ENCODE measurements at places on chromosomes 6 and 20.

GRCh38 chr20:43778375-43778774 lies 51.6 kb upstream of the GTSF1L start:
- no peak for DNase-seq

- no peak for DNase-seq
Observed at GRCh38 chr6:12654107-12654506, 62.5 kb upstream of the PHACTR1 start.

- DNase-seq, result no peak
Observed at GRCh38 chr6:54805077-54805476, 41.5 kb upstream of the FAM83B start.

DNA sequence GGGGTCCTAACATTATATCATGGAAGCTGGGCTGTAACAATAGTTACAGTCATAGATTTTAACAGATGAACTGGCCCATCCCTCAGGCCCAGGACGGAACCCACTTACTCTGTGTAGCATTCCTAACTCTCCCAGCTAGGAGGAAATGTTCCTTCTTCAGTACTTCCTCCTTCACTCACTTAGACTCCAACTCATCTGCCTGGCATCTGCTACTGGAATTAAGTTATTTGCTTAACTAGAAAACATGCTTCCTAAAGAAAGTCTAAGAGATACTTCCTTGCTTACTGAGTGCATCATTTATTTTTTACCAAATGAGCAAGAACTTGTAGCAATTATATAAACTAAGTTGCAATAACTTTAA lies 20.5 kb downstream of the GCLC start:
- peak; percentile 13 for DNase-seq

DNA sequence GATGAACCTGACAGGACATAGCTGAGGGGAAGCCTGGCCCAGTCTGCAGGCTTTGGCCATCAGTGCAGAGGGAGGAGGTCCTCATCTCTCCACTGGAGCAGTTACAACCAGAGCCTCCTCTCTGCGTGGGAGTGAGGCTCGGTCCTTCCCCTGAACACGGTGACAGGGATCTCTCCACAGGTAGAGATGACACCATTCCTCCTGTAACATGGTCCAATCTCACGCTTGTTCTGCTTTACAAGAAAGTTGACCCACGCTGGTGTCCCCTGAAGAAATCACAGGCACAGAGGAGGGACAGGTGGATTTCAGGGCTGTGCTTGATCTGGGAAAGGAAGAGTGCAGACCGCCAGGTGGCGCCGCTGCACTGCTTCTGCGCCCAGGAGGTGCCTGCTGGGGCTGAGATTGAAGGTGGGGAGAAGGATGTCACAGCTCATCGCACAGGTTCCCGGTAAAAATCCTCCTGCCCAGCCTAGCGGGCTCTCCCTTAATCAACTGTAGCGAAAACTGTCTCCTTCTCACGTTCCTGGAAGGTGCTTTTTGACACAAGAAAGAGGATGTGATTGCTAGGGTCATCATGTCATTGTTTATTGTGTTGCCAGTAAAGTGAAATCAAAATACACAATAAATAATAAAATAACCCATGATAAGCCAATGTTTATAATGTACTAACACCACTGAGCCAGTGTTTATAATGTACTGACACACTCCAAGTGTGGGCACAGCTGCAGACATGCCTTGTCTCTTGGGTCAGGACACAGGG lies 20.4 kb downstream of the HLA-G start:
- peak; percentile 55 for DNase-seq

DNA sequence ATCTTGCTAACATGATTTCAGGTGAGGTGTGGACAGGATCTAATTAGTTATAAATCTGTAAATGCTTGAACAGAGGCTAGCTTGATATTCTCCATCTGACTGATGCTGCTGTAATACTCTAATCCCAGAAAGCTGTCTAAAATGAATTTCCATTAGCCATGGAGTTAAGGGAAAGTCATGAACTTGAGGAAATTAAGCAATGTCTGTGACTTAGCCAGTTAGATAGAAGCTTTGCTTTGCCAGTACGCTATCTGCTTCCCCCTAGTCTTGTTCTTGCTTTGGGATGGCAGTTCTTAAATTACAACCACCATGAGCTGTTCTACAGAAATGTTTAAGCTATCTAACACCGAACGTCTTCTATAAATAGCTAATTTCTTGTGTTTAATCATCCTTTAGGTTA lies 195.7 kb downstream of the PRL start:
- DNase-seq, result no peak

DNA sequence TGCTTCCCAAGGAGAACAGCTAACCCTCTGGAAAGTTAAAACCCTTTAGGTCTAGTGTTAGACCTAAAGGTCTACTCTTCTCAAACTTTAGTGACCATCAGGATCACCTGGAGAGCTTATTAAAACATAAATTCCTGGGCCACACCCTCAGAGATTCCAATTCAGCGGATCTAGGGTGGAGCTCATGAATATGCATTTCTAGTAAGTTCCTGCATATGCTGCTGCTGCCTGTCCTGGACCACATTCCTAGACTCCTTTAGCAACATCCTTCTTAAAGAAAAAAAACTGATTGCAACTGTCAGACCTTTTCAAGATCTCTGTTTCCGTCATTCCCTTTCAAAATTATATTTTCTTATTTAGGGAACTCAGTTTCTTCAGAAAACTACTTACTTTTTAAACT lies 31.2 kb downstream of the SNAP25 start:
- no peak for DNase-seq

DNA sequence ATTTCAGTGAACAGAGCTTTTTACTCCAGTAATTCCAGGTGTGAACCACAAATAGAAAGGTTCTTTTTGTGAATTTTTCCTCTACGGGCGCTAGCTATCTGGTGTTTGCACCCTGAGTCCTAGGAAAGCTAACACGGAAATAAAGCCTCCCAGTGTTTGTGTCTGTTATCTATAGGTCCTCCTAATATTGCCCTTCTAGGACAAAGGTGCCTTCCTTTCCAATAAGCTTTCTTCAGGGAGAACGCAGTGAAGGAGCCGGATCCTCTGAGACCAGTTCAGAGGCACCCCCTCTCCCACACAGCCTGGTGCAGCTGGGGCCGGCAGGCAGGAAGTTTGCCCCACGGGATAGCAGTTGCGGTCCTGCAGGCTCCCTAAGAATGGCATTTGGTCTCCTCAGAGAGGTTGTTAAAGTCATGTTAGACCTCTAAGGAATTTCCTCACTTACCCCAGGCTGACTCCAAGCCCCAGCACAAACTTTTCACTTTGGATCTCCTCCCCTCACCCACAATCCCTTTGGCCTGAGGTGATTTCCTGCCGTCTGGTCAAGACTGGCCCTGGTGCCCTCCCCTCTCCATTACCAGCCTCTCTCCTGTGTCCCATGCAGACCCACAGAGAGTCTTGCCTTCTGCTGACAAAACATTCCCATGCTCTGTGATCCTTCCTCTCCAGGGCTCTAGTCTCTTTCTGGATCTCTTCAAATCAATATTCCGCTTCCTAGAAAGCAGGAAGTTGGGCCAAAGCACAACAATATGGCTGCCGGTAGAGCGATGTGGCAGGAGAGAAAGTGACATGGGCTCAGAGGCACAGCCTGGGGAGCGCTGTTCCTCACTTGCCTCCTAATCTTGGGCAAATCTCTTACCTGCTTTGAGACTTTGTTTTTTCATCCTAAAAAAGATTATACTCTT lies 126.0 kb downstream of the MOXD1 start:
- DNase-seq, result no peak

GRCh38 chr20:36989797-36990196 lies 38.3 kb upstream of the SAMHD1 start:
- DNase-seq, result peak; percentile 28

DNA sequence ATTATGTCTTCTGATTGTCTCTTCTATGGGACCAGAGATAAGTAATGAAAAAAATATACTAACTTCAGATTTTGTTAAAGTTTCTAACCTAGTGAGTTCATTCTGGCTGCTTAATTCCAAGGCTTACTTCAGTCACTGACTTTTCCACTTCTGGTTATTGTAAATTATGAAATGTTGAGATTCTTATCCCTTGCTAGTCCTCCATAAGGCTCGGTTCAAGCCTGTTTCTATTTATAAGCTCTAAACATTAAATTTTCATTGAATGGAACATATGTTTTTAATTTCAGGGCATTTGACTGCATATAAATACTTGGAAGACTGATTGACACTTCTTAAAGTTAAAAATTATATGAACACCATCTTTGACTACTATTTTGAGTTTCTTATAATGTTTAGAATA lies 23.6 kb upstream of the NKAIN2 start:
- DNase-seq, result peak; percentile 20

GRCh38 chr20:17618673-17619013 lies 48.8 kb downstream of the DSTN start:
- DNase-seq, result no peak

- no peak for DNase-seq
Observed at GRCh38 chr20:53918949-53919361, 151.4 kb downstream of the BCAS1 start.

DNA sequence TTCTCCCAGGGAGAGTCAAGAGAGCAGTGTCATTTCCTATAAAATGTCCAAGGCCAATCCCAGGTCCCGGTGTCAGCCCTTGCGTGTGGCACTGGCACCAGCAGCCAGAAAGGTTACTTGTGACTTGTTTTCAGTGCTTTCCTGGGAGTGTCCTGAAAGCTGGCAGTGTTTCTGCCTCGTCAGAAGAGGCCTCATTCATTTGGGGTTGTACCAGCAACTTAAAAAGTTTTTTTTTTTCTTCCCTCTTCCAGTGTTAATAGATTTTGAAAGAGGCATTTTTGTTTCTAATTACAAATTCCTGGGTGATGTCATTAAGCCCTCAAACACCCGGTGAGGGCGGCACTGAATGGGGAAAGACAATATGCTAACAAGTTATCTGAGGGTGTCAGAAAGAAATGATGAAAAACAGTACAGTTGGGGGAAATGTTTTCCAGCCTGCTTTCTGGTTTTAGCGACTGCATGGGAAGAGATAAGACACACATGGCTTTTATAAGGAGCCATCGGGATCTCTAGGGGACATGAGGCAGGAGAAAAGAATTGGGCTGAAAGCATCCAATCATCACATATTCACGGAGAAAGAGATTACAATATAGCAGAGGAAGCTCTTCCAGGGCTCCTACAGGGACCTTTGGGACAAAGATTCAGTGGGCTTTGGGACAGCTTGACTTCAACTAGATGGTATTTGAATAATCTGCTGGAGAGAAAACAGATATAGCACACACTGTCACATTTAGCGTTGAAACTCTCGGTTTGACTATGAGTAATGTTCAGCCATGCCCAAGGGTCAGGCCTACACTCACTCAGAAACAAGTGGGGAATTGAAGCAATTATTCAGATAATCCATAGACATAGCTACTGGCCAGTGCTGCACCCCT lies 153.0 kb downstream of the BCAS1 start:
- DNase-seq, result peak; percentile 75

GRCh38 chr6:11921017-11921438 lies 91.1 kb upstream of the HIVEP1 start:
- peak; percentile 65 for DNase-seq

DNA sequence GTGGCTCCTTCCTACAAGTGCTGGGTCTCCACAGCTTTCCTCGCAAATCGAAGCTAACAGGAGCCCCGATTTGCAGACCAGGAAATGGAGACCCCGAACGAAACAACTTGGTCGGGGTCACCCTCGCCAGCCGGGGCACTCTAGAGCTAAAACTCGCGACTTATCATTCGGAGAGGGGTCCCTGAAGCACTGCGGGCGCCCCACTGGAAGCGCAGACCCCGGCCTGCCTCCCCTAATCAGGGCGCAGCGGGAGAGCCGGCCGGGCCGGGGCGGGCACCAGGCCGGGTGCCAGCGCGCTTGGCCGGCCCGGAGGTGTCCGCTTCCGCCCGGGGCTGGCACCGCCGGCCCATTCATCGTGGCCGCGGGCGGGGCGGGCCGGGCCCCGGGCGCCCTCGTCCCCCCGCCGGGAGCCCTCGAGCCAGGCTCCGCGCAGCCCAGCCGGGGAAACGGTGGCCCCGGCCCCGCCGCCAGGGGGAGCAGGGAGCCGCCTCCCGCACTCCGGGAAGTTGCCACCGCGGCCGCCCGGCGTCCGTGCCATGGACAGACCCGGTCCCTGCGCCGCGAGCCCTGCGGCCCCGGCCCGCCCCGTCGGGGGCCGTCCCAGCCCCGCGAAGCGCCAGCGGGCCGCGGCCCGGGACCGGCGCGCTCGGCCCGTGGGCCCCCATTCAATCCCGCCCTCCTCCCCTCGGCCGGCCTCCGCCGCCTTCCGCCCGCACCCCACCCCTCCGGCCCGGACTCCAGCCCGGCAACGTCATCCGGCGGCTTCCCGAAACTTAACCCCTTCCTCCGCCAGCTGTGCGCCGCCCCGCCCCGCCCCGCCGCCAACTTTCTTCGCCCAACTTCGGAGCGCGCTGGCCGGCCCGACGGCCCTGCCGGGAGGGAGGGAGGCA lies 961 bp downstream of the RRBP1 start:
- DNase-seq, result peak; percentile 92

DNA sequence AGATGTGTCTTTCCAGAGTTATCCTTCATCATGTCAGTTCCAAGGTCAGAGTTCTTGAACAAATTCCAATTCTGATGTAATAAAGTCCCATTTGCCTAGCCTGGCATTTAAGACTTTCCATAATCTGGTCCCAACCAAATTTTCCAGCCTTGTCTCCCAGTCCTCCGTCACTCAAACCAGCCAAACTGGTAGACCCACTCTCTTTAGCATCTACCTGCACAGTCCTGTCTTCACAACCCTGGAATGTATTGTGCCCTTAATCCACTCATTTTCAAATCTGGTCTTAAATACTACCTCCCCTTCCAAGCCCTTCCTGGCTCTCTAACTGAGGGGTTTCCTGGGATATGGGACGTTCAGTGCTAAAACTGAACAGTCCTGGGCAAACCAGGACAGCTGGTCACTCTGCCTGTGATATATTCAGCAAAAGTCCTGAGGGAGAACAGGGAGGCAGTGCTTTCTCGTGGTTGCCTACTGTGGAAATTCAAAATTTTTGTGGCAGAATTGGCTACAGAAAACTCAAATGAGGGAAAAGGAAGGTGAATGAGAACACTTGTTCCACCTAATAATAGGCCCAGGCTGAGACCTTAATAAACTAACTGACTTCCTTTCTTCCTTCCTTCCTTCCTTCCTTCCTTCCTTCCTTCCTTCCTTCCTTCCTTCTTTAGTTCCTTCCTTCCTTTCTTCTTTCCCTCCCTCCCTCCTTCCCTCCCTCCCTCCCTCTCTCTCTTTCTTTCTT lies 10.8 kb upstream of the AKAP7 start:
- no peak for DNase-seq

GRCh38 chr20:38674092-38674764 lies 50.1 kb upstream of the SLC32A1 start:
- DNase-seq, result peak; percentile 67

- DNase-seq, result no peak
Observed at GRCh38 chr6:101883505-101883904, 490.0 kb downstream of the GRIK2 start.

- DNase-seq, result no peak
Observed at GRCh38 chr20:39047417-39047985, 85.4 kb downstream of the DHX35 start.

- DNase-seq, result no peak
Observed at GRCh38 chr6:105573138-105573537, 170.3 kb upstream of the PREP start.

DNA sequence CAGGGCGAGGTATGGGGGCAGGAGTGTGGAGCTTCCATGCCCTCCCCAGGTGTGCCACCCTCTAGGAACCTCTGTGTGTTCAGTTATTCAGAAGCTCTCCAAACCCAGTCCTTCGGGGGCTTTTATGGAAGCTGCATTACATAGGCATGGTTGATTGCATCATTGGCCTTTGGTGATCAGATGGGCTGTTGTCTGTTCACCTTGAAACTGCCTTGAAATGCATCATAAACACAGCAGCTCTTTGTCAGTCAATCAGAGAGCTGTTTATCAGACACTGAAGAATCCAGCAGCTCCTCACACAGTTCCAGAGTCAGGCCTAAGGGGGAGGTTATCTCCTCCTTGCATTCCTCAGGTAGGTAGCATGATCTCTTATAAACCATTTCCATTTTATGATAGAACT lies 62.4 kb downstream of the E2F3 start:
- DNase-seq, result no peak
